KBM-7 (cell line): ENCODE measurements at places on chromosomes 4 and X.

DNA sequence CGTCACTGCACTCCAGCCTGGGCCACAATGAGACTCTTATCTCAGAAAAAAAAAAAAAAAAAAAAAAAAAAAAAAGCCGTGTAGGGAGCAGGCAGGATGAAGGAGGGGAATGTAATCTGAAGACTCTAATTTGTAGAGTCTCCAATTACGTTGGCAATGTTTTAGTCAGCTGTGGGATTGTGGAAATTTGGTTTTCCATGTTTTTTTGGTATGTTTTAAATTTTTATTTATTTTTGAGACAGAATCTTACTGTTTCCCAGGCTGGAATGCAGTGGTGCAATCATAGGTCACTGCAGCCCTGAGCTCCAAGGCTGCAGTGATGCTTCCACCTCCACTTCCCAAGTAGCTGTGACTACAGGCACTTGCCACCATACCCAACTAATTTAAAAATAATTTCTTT, 56.5 kb downstream of the NSD2 start:
- DNase-seq, result no peak

DNA sequence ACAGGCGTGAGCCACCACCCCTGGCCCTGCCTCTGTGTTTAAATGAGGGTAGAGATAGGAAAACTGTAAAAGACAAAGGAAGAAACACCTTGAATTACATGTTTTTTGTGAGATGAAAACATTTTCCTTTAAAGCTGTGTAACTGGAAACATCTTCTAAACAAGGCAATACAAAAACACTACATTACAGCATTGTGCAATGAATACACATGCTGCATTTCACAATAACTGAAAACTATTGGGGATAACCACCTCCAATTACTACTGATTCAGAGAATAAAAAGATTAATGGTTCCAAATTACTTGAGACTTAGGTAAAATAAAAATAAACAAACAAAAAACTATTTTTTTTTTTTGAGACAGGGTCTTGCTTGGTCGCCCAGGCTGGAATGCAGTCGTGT, 7.6 kb upstream of the OGT start:
- no peak for DNase-seq

DNA sequence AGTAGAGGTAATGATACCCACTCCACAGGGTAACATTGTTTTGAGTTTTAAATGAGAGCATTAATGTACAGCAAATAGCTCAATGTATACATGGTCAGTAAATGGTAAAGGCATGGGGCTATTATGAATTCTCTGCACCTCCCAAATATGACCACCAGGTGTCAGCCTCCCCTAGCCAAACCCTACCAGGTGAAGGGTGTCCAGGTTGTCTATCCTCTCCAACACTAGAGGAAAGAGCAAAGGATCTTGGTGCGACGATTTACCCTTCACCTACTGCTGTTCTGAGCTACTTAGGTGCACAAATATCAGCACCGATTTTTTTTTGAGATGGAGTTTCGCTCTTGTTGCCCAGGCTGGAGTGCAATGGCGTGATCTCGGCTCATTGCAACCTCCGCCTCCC, 26.5 kb upstream of the XIAP start:
- peak; percentile 87 for DNase-seq

- DNase-seq, result peak; percentile 89
Measured at GRCh38 chrX:80812176-80812575, 2.5 kb upstream of the BRWD3 start.

DNA sequence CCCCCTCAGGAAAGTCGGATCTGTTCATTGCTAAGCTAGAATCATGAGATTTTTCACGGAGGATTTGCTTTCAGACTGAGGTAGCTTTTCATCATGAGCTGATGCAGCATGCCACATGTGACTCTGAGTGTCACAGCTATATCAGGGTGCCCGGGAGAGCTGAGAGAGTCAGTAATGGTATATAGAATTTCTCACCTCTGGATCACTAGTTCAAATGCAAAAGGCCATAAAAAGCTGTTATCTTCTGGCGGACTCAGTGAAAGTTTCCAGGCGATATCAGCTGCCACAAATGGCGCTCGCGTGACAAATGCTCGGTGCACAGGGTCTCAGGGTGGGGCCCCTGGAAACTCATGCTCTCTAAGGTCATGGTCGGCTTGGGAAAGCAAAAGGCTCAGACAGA, 150.1 kb downstream of the DHX15 start:
- DNase-seq, result no peak
